Upper lobe of left lung (tissue), 6 donors: ENCODE measurements at places on chromosomes 4 and X. TPM values are rescaled to one million over a fixed set of nuclear protein-coding genes. Genes with fewer than 3 reads are reported as not detected.
A peak's percentile ranks its signal among the peaks of the same experiment; 100 is the strongest.

- peak; percentile 92 for DNase-seq
Observed at GRCh38 chr4:2364654-2365053, 53.8 kb downstream of the ZFYVE28 start.

- DNase-seq, result no peak
Observed at GRCh38 chr4:41569961-41570360, 32.0 kb downstream of the LIMCH1 start.

DNA sequence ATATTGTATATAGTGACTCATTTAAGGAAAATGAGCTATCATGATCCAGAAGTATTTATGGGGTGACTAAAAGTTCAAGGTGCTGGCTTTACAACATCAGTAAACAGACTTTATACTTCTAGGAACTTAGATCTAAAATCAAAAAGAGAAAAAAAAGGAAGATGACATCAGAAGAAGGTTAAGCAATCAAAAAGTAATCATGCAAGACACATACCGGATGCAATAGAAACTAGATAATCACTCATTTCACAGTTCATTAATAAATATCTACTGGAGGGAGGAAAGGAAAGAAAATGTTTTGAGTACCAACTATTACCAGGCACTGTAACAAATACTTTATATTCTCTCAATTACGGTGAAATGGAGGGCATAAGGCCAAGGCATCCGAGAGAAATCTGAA is 276.4 kb downstream of the SPRY1 start:
- no peak for DNase-seq

The TRAM1L1 gene
- total RNA-seq, result 1.4 TPM

- no peak for DNase-seq
Observed at GRCh38 chrX:16946971-16947562, 609 bp downstream of the REPS2 start.

DNA sequence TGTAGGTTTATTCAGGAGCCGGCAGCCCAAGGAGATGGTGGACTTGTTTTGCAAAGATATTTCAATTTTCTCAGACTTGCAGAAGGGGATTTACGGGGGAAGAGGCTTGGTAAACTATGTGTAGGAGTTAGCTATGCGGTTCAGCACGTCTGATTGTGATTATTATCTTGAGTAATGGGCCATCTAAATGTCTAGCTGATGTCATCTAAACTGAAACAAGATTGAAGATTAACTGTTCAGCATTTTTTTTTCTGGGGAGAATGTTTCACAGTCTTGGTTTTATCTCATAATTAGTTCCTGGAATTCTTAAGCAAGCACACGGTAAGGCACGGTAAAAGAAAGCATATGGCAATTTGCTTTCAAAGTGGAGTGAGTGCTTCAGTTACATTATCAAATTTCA is 207.3 kb upstream of the CXorf51B start:
- DNase-seq, result no peak

DNA sequence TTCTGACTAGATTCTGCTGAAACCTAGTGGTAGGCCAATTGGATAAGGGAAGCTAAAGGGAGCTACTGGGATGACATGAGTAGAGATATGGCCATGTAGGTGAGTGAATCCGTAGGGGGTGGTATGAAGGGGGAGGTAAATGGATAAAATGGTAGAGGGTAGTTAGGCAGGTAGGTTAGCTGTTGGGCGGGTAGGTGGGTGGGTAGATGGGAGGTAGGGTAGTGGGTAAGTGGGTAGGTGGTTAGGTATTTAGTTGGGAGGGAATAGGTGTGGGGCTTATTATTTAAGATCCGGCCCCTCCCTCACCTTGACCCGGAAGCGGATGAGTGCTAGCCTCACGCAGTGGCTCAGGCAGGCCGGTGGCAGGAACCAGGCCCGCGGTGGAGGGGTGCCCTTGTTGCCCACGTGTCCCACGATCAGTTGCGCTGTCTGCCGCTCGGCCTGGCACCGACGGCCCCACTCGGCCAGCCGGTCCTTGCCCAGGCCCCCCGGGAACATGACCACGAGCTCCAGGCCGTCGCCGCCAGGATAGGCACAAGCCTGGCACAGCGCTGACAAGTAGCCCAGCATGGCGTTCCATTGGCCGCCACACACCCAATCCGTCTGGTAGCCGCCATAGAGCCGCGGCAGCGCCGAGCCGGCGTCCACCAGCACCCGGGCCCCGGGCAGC is 725 bp downstream of the FAM120C start:
- DNase-seq, result peak; percentile 87
